Endodermal cell (in vitro differentiated cells): ENCODE measurements at places on chromosomes 5 and 9.

DNA sequence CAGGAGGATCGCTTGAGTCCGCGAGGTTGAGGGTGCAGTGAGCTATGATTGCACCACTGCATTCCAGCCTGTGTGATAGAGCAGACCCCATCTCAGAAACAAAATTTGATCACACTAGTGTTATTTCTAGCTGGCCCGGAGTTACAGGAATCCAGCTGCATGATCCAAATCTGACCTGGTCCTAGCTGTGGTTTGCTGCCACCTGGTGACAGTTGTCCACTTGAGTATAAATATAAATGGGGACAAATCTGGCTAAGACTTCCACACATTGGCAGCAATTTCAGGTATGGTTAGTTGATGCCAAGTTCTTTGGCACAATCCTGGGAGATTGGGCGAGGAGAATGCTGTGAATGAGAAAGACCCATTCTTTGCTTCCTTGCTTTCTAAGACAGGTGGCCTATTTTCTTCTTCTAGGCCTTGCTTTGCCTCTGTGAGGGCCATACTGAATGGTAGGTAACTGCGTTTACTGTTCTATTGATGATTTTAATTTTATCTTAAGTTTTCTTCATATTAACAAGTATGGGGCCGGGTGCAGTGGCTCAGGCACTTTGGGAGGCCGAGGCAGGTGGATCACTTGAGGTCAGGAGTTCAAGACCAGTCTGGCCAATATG lies 35.4 kb downstream of the UBE2R2 start:
- peak; percentile 76 for DNase-seq

- no peak for DNase-seq
These were observed 84.2 kb upstream of the ELL2 start for GRCh38 chr5:96045888-96046287.

DNA sequence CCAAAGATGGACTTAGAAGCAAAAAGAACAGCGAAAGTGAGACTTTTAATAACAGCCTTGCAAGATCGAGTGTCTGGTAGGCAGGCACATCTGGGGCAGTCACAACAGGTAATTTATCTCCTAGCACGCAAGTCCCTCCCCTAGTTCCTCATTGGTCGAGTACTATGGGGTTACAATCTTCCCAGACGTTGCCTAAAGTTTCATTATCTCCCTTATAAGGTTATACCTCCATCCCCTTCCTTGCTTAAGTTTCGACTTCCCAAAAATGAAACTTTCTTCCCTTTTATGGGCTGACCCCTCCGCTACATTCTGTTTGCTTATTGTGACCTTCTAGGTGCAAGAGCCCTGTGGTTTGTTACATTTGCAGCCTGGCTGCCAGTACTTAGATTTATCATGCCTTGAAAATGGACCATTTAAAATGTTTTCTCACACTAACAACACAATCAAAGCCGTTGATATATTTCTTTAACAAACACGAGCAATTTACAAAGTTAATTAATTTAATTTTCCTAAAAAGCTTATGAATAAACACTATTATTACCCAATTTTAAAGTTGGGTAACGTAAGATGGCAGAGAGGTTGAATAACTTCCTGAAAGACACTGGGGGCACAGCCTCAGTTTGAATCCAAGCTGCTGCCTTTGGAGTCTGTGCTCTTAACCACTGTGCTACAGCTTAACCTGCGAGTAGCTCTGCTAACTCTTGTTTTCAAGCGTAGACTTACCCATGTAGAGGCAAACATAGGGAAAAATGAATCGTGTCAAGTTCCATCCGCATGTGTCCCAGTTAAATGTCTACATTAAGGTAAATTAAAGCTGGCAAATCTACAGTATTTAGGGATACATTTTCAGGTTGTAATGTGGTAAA lies 91.7 kb downstream of the EDIL3 start:
- no peak for DNase-seq

DNA sequence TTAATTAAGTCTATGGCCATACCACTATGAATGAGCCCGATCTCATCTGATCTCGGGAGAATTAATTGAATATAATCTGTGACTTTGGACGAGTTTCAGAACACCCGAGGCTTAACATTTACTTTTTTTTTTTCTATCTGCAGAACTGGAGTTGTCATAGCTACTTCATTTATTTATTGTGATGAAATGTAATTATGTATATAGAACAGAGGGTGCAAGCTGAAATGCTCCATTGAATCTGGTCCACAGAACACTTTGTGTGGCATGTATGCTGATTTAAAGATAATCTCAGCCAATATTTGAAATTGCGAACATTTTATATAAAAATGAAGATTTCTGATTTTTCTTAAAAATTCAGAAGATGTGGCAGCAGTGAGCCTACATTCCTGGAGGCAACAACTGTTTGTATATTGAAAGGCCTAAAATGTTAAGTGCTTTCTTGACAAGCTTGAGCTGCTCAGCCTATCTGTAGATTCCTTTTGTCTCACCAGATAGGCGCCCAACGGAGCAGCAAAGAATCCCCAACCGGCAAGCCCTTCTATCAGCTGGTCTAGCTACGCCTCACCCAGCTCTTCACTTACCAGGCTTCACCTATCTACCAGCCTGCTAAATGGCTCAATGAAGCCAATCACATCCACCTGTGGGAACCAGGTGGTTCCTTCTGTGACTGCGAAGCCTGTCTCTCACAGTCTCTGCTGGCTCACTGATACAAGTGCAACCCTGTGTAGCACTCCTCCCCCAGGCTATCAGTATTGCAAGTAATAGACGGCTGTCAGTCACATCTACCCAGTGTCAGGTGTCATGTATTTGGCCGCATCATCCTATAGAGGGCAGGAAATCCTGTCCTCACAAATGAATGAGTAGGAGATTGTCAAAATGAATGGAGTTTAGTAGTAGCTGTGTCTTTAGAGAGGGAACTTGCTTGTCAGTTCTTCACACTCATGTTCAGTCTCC lies 170.6 kb upstream of the MRPS30 start:
- peak; percentile 83 for DNase-seq
